ENCODE measurements at places on chromosomes 4 and X. TPM values are rescaled to one million over a fixed set of nuclear protein-coding genes. Genes with fewer than 3 reads are reported as not detected.

Gene MAGEB2
- total RNA-seq = not detected

Gene UBL4A
- total RNA-seq = 54.7 TPM

Gene CISD2
- total RNA-seq = 14.1 TPM

Gene NDUFB11
- 196 TPM for total RNA-seq

Gene POU3F4
- not detected for total RNA-seq

Gene OTUD6A
- not detected for total RNA-seq

Gene CDX4
- total RNA-seq = not detected

Gene BLOC1S4
- total RNA-seq = 6.0 TPM

Gene TLR2
- 3.5 TPM for total RNA-seq

Gene CT45A3
- not detected for total RNA-seq

Gene SLC10A6
- 0.43 TPM for total RNA-seq

Gene CNKSR2
- 0.51 TPM for total RNA-seq

Gene LGI2
- total RNA-seq = 2.3 TPM

Gene NEK1
- 13.5 TPM for total RNA-seq

Gene EVC
- total RNA-seq = 5.3 TPM

Gene DCAF8L2
- not detected for total RNA-seq
